K562 (cell line): ENCODE measurements at places on chromosomes 3 and 15. TPM values are rescaled to one million over a fixed set of nuclear protein-coding genes. Genes with fewer than 3 reads are reported as not detected.

Gene ISLR2
- total RNA-seq = not detected in 2 replicates

- no peak for DNase-seq
- no peak overlapping the region for H3K4me3 ChIP-seq
- no peak overlapping the region for H3K27ac ChIP-seq
- no peaks in the 10 kb centered on the region for H3K4me1 ChIP-seq
These were observed 46.2 kb downstream of the ADAMTSL3 start for GRCh38 chr15:83700082-83700481.

Gene GASK1A
- total RNA-seq = 0.13 TPM in 1 of 2 replicates, not detected in the other

- H3K27me3 ChIP-seq = no peaks in the 10 kb centered on the region
- no peak overlapping the region for H3K27ac ChIP-seq
- no peaks in the 10 kb centered on the region for H3K36me3 ChIP-seq
- peaks cover 13% of the 10 kb centered on the region; the same call in 1 of the 3 replicates for H3K4me1 ChIP-seq
These were observed 30.5 kb upstream of the GOLGA8B start for GRCh38 chr15:34613997-34614396.

Gene SLC28A1
- total RNA-seq = not detected in 2 replicates

DNA sequence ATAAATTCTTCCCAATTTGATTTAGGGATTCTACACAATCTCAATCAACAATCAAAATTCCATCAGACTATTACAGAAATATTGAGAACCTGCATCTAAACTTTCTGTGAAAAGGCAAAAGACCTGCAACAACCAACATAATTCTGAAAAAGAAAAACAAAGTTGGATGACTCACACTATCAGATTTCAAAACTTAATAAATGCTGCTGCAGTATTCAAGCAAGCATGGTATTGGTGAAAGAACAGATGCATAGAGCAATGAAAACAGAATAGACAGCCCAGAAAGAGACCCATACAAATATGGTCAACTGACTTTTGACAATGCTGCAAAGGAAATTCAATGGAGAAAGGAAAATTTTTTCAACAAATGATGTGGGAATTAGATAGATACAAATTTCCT, 477.1 kb upstream of the NR2F2 start:
- no peak for DNase-seq
- peaks cover 4% of the 10 kb centered on the region; the same call in 2 of the 3 replicates for H3K4me1 ChIP-seq
- H3K27ac ChIP-seq = no peak overlapping the region
- no peaks in the 10 kb centered on the region for H3K27me3 ChIP-seq
- H3K4me3 ChIP-seq = no peak overlapping the region

DNA sequence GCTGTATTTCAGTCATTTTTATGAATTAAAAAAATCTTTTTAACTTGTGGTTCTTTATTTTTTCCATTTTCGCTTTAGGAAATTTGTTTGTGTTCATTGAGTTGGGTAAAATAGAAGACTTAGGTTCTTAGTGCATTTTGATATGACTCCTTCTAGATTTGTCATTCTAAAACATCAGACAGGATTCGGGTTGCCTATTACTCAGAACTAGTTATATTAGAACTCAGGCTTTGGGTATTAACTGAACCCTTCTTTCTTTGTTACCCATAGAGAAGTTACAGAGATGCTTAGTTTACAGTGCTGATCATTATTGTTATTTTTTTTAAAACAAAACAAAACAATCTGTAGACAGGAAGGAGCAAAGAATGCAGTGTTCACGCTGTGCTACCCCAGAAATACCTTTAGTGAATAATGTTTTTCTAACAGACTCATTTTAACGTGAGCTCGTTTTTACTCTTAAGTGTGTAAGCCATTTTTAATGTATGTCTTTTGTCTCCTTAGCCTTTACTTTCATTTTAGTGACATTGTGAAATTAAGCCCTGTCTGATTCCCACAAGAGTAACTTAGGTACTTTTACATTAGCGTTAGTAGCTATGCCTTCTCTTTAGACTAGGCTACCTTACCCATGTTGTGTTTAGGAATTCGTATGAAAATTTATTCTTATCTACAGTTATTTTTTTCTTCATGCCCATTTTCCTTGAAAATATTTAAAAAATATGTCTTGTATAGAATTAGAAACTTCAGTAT, 53.4 kb downstream of the CMC1 start:
- H3K27ac ChIP-seq = no peak overlapping the region
- DNase-seq = no peak
- no peaks in the 10 kb centered on the region for H3K27me3 ChIP-seq

DNA sequence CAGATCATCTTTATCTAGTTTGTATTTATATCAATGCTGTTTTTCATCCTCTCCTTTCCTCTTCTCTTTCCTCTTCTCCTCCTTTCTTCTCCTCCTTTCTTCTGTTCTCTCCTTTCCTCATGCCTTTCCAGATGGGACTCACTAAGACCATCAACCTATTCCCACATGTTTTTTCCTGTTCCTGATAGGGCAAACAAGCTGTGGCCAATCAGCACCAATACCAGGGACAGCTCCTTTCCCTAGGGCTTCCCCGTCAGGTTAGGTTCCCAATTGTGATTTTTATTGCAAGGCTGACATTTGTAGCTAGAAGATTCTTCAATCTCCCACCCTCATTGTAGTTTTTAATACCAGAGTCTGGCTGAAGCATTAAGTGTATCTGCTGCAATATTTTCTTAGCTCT, 76.3 kb upstream of the COL8A1 start:
- H3K27me3 ChIP-seq = no peaks in the 10 kb centered on the region
- H3K27ac ChIP-seq = no peak overlapping the region
- no peaks in the 10 kb centered on the region for H3K36me3 ChIP-seq
- no peaks in the 10 kb centered on the region for H3K4me1 ChIP-seq
- H3K4me3 ChIP-seq = no peak overlapping the region

- no peak overlapping the region for H3K27ac ChIP-seq
- H3K27me3 ChIP-seq = no peaks in the 10 kb centered on the region
- H3K36me3 ChIP-seq = no peaks in the 10 kb centered on the region
- no peaks in the 10 kb centered on the region for H3K4me1 ChIP-seq
- DNase-seq = no peak
These were observed 313.1 kb downstream of the SV2B start for GRCh38 chr15:91413142-91413541.

Gene HAUS2
- 43.3 and 48.9 TPM in 2 replicates for total RNA-seq

Gene ROBO1
- 0.20 and 0.22 TPM in 2 replicates for total RNA-seq

DNA sequence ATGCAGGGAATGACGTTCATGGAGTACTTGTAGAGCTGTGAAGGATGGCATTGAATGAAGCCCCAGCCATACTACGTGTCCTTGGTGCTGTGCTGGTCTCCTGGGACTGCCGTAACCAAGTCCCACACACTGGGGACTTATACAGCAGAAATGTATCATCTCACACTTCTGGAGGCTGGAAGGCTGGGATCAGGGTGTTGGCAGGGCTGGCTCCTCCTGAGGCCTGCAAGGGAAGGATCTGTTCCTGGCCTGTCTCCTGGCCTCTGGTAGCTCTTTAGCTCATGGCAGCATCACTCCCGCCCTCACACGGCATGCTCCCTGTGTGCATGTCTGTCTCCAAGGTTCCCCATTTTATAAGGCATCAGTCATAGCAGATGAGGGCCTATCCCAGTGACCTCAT, 29.5 kb upstream of the GABRG3 start:
- DNase-seq = no peak
- H3K4me3 ChIP-seq = no peak overlapping the region
- H3K36me3 ChIP-seq = no peaks in the 10 kb centered on the region
- peaks cover 46% of the 10 kb centered on the region for H3K27me3 ChIP-seq

- DNase-seq = no peak
- H3K36me3 ChIP-seq = no peaks in the 10 kb centered on the region
- H3K4me3 ChIP-seq = no peak overlapping the region
- H3K27ac ChIP-seq = no peak overlapping the region
- peaks cover 5% of the 10 kb centered on the region; the same call in 1 of the 2 replicates for H3K27me3 ChIP-seq
- no peaks in the 10 kb centered on the region for H3K4me1 ChIP-seq
These were observed 203.2 kb upstream of the ICE2 start for GRCh38 chr15:60682115-60682514.

Gene SOX2
- total RNA-seq = 0.07 and 0.13 TPM in 2 replicates

- H3K27me3 ChIP-seq = no peaks in the 10 kb centered on the region
- peaks cover 32% of the 10 kb centered on the region; the same call in 2 of the 3 replicates for H3K36me3 ChIP-seq
- peak overlapping the region; percentile 89 for H3K4me3 ChIP-seq
- peaks cover 50% of the 10 kb centered on the region for H3K4me1 ChIP-seq
- H3K27ac ChIP-seq = peak overlapping the region; percentile 84
These were observed 1.6 kb downstream of the C15orf39 start for GRCh38 chr15:75203017-75203907.

- no peak for DNase-seq
- H3K27ac ChIP-seq = no peak overlapping the region
- H3K27me3 ChIP-seq = no peaks in the 10 kb centered on the region
- H3K4me3 ChIP-seq = no peak overlapping the region
These were observed 107.4 kb downstream of the VGLL4 start for GRCh38 chr3:11536132-11536935.

- no peak for DNase-seq
- H3K4me3 ChIP-seq = no peak overlapping the region
- H3K36me3 ChIP-seq = no peaks in the 10 kb centered on the region
- H3K27me3 ChIP-seq = no peaks in the 10 kb centered on the region
These were observed 86.7 kb downstream of the TBC1D5 start for GRCh38 chr3:17655743-17656142.

DNA sequence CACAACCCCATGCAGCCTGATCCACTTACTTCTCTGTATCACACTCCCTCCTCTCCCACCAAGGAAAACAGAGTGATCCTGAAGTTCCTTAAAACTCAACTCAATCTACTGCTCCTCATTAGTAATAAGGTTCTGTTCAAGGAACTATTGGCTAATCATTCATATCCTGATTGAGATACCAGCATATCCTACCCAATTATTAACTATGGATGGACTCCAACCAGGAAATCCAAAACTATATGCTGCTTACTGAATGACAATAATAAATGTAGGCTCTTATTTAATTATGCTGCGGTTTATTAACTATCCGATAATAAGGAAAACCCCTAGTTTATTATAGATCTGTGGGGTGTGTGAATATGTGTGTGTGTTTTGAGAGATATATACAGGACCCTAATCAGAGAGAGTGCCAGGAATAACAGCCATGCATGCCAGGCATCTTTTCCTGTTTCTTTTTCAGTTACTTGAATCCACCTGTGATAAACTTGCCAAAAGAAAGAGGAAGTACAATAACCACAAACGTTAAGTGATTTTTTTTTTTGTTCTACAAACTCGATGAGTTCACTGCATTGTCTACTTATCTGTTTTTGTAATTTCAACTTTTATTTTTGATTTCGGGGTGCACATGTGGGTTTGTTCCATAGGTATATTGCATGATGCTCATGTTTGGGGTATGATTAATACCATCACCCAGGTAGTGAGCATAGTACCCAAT, 1031.7 kb upstream of the CFAP20DC start:
- no peaks in the 10 kb centered on the region; the same call in 1 of the 2 replicates for H3K4me1 ChIP-seq
- H3K36me3 ChIP-seq = no peaks in the 10 kb centered on the region
- H3K27me3 ChIP-seq = no peaks in the 10 kb centered on the region
- no peak overlapping the region for H3K27ac ChIP-seq
- no peak for DNase-seq

Gene IL16
- total RNA-seq = 16.0 and 16.8 TPM in 2 replicates

DNA sequence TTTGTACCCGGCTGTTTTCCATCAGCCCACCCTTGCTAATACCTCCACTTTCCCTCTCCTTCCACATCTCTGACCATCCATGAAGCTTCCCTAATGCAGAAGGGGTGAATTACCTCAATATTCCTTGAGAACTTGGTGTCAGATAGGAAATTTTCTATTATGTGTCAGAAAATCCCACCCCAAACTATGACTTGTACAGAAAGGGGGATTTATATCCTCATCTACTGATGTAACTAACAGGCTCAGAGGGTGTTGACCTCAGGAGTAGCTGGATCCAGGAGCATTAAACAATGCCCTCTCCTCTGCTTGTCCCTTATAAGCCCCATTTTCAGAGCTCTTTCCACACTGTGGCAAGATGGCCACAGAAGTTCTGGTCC, 242.8 kb upstream of the TLE3 start:
- H3K27me3 ChIP-seq = peaks cover 42% of the 10 kb centered on the region
- H3K4me3 ChIP-seq = no peak overlapping the region
- no peaks in the 10 kb centered on the region for H3K36me3 ChIP-seq
- no peak overlapping the region for H3K27ac ChIP-seq
- H3K4me1 ChIP-seq = no peaks in the 10 kb centered on the region; the same call in 1 of the 2 replicates
- no peak for DNase-seq

DNA sequence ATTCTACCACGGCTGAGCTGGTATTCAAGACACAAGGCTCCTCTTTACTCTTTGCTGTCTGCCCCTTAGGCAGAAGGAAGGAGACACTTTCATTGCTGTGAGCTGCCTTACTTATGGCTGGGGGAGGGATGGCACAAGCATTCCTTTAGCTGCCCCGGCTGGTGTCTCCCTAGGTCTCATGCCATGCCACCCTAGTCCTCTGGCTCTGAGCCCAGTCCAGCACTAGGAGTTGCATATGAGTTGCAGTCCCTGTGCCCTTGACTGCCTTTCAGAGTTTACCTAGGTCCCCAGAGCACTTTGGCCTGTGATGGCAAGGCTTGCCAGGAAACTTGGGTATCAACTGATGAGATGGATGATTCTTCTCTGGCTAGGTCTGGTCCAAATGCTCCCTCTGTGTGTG, 296.4 kb downstream of the RBMS3 start:
- H3K4me3 ChIP-seq = no peak overlapping the region
- no peaks in the 10 kb centered on the region for H3K4me1 ChIP-seq
- H3K27ac ChIP-seq = no peak overlapping the region
- H3K27me3 ChIP-seq = no peaks in the 10 kb centered on the region
- DNase-seq = no peak
